Astrocyte of the hippocampus (primary cell): ENCODE measurements at places on chromosomes 2 and 18.
A peak's percentile ranks its signal among the peaks of the same experiment; 100 is the strongest.

DNA sequence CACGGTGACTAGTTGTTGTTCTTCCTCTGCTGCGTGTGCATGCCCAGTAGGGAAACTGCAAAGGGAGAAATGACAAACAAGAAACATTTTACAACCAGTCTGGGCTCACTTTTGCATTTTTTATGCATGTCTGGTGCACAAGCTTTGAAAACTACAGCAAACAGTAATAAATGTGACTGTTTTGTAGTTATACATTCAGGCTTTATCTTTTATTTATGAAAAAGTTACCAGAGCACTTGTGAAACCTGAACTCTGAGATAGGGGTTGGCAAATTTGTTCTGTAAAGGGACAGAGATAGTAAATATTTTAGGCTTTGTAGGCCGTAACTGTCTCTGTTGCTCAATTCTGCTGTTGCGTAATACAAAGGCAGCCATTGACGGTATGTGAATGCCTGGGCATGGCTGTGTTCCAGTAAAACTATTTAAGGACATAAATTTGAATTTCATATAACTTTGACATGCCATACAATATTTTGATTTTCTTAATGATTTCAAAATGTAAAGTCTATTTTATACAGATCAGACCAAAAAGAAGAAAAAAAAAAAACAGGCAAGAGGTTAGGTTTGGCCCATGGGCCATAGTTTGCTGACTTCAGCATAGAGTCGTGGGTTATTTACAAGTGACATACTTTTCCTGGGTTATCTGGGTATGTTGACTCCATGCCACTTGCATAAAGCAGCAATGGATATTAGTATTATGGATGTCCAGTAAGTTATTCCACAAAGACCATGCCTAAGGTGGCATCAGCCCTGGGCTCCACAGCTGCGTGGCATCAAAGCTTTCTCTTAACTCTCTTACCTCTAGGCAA, 53.6 kb upstream of the EML6 start:
- no peak for DNase-seq

GRCh38 chr2:47076586-47077441, 78.3 kb downstream of the STPG4 start:
- DNase-seq, result peak; percentile 98

- DNase-seq, result no peak
Observed at GRCh38 chr2:86027922-86028765, 77.5 kb downstream of the POLR1A start.

DNA sequence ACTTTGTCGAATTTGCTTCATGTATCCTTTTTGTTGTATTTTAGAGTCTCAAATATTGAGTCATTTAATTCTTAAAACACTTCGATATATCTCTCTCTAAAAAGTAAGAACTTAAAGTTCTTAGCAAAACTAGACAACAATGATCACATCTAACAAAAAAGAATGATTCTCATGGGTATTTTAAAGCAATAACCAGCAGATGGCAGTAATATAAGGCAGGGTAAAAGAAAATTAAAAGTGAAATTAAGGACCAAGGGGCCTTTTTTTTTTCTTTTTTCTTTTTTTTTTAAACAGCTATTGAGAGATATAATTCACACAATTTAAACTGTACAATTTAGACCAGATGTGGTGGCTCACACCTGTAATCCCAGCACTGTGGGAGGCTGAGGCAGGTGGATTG, 9.9 kb upstream of the AOX1 start:
- peak; percentile 22 for DNase-seq

- no peak for DNase-seq
Observed at GRCh38 chr2:13694673-13695072, 937.8 kb upstream of the LRATD1 start.

- DNase-seq, result peak; percentile 22
Observed at GRCh38 chr2:167187978-167188967, 300.0 kb downstream of the XIRP2 start.

GRCh38 chr2:176637142-176637485, 367.9 kb downstream of the MTX2 start:
- DNase-seq, result no peak

- no peak for DNase-seq
Observed at GRCh38 chr18:47263430-47264307, 12.2 kb upstream of the SKOR2 start.

- DNase-seq, result peak; percentile 72
Observed at GRCh38 chr2:212723226-212723625, 184.6 kb upstream of the ERBB4 start.

- DNase-seq, result peak; percentile 11
Observed at GRCh38 chr2:55590810-55591440, 26.5 kb downstream of the PPP4R3B start.

- no peak for DNase-seq
Observed at GRCh38 chr2:26845021-26845420, 2.9 kb upstream of the DPYSL5 start.

- peak; percentile 48 for DNase-seq
Observed at GRCh38 chr2:43038034-43038695, 188.2 kb downstream of the ZFP36L2 start.

GRCh38 chr2:30464544-30465170, 17.6 kb downstream of the LCLAT1 start:
- DNase-seq, result no peak

DNA sequence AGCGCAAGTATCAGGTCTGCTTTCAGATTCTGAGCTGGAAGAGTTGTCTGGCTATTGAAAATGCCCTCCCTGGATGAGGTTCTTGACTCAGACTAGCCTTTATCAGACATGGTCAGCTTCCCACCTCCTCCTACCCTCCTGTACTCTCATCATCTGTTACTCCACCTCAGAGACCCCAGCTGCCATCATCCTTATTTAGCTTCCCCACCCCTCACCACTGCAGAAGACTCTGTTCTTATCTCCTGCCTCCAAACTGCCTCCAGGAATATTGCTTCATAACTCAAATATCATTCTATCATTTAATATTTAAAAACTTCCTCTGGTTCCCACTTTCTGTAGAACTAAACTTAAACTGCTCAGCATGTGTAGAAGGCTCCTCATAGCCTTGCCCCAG, 31.1 kb upstream of the PPP3R1 start:
- no peak for DNase-seq

GRCh38 chr2:130258356-130258755, 60.1 kb upstream of the TUBA3E start:
- DNase-seq, result no peak

DNA sequence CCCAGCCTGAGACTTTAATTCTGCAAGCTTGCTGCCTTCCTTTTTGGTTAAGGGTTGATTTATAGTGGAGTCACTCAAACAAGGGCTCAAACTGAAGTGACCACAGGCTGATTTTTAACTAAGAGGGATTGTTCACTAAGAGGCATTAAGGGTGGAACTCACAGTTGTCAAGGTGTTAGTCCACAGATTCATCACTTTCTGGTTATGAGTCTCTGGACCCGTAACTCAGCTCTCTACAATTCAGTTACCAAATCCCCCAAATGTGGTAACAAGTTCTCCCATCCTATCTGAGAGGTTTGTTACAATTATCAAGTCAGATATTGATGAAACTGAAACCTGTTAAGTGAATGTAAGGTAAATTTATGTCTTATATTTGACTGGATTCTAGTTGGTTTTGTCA, 185.9 kb upstream of the KLHL14 start:
- DNase-seq, result no peak

GRCh38 chr2:222298311-222299150, at the start of gene PAX3:
Gene PAX3, minus strand, starts transcription at chr2:222298998. Its CDS starts 383 bp downstream, at chr2:222298615.
- DNase-seq, result peak; percentile 53

DNA sequence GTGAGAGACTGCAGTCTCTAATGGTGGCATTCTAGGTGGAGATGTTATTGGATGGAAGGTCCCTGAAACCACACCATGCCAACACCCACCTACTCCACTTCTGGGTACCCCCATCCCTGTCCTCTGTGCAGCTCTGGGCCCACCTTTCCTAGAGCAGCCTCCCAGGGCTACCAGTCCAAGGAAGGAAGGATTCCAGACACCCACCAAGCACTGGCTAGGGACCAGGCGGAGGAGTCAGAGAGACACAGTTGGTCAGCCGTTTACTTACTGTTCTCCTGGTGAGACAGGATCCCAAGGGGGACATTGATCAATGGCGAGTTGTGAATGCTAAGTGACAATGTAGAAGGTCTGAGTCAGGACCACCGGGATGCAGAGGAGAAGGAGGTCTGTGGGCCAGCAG, 151.6 kb downstream of the TTC32 start:
- DNase-seq, result no peak

DNA sequence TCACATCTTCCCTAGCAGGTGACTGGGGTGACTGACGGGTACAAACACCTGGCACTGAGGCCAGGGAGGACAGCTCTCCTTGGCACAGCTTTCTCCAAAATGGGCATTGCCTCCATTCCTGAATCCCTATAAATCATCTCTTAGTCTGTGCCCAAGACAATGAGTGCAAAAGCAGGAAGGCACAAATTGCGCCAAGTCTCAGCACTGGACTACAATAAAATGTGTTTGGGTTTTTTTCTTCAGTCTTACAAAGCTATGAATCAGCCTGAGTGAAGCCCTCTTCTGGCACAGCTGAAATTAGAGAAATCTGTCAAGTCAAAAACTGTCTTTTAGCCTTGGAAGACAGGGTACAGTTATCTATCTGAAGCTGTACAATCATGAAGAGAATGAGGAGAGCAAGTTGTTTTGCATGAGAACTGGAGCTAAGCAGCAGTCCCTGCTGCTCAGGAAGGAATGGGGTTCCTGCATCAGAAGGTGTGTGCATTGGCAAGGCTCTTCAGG, 90.8 kb downstream of the EPB41L3 start:
- no peak for DNase-seq

- no peak for DNase-seq
Observed at GRCh38 chr2:64846177-64846576, 143.0 kb upstream of the SLC1A4 start.

- no peak for DNase-seq
Observed at GRCh38 chr2:59691518-59692190, 861.8 kb downstream of the BCL11A start.

- DNase-seq, result no peak
Observed at GRCh38 chr18:62725896-62726295, 10.6 kb downstream of the PHLPP1 start.

- peak; percentile 17 for DNase-seq
Observed at GRCh38 chr2:180662941-180663471, 317.4 kb upstream of the UBE2E3 start.

GRCh38 chr2:12201369-12201768, 454.9 kb downstream of the LPIN1 start:
- no peak for DNase-seq
